Smooth muscle cell of trachea (primary cell): ENCODE measurements at places on chromosomes 11 and 22. TPM values are rescaled to one million over a fixed set of nuclear protein-coding genes. Genes with fewer than 3 reads are reported as not detected.

TMA7B gene
- total RNA-seq: not detected in 2 replicates

ZBED5 gene
- total RNA-seq: 35.4 and 46.8 TPM in 2 replicates

NXPE1 gene
- total RNA-seq: not detected in 2 replicates

AIFM3 gene
- total RNA-seq: 0.87 and 2.6 TPM in 2 replicates

RGL4 gene
- under 0.01 TPM in 1 of 2 replicates, not detected in the other for total RNA-seq

POU2F3 gene
- total RNA-seq: under 0.01 and 0.29 TPM in 2 replicates

CACNA1I gene
- under 0.01 TPM in 1 of 2 replicates, not detected in the other for total RNA-seq

POTEH gene
- total RNA-seq: not detected in 2 replicates
